ENCODE measurements at places on chromosomes 11 and 22.

DNA sequence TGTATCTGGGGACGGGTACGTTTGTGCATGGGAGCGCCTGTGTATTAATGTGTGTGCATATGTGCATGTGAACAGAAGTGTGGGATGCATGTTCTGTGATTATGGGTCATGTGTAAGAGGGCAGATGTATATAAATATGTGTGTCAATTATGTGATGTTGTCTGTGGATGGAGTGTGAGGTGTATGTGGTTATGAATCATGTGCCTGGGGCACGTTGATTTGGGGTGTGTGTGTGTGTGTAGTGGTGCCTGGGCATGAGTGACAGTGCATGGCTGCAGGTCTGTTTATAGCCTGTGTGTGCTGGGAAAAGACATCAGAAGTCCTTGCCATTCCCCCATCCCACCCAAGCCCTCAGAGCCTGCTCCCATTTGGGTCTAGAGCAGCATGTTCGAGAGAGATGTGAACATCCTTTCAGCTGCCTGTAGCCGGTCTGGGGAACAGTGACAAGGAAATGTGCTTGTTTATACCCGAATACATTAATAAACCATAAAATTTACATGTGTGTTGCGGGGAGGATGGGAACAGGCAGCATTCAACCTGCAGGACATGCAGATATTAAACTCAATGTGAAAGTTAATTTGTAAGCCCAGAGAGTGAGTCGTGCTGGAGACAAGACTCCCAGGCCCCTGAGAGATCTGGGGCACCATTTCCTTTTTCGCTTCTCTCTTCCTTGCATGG, 129.0 kb downstream of the NECTIN1 start:
- H3K36me3 ChIP-seq: no peaks in the 10 kb centered on the region
- no peak overlapping the region for H3K27ac ChIP-seq
- H3K27me3 ChIP-seq: peaks cover 11% of the 10 kb centered on the region
- no peak for DNase-seq

DNA sequence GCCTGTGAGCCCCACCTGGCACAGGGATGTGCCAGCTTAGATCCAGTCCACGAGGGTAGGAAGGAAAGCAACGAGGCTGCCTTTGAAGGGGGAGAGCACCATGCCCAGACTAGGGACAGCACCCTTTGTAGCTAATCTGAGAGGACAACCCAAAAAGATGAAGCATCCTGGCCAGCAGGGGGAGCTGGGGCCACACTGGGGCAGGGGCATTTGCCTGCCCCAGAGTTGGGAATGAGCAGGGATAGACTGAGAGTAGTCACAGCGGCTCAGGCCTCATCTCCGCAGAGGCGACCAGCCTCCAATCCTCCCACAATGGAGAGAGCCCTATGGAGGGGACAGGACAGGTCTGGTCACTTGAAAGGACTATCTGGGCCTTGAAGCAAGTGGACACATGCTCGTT, 16.4 kb downstream of the LMO1 start:
- no peak for DNase-seq
- H3K4me3 ChIP-seq: no peak overlapping the region
- H3K27ac ChIP-seq: no peak overlapping the region
- no peaks in the 10 kb centered on the region for H3K4me1 ChIP-seq

DNA sequence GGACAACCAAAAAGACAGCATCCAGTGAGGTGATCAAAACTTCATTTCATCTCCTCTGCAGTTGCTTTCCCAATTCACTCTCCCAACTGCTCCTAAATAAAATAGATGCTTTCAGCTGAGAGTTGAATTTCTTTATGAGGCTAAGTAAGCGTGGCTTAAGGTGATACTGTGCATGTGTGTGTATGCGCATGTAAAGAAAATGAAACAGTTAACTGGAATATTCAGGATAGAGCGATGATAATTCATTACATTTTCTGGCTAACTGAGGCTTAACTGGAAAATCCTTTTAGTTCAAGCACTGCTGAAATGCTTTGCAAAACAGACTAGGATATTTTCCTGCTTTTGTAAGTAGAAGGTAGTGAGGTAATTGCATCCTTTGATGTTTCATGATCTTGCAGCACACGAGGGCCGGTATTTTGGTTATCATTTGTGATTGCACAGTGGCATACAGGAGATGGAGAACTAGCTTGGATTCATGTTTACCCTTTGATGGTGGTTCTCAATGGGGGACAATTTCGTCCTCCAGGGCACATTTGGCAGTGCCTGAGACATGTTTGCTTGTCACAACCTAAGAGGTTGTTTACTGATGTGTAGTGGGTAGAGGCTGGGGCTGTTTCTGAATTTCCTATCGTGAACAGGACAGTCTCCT, 71.2 kb downstream of the ZBTB16 start:
- no peak overlapping the region for H3K27ac ChIP-seq
- H3K36me3 ChIP-seq: no peaks in the 10 kb centered on the region
- no peaks in the 10 kb centered on the region for H3K27me3 ChIP-seq
- peaks cover 19% of the 10 kb centered on the region for H3K4me1 ChIP-seq

- H3K4me1 ChIP-seq: no peaks in the 10 kb centered on the region
- peaks cover 22% of the 10 kb centered on the region for H3K27me3 ChIP-seq
- no peak overlapping the region for H3K4me3 ChIP-seq
- no peak for DNase-seq
- no peak overlapping the region for H3K27ac ChIP-seq
- no peaks in the 10 kb centered on the region for H3K36me3 ChIP-seq
Measured at GRCh38 chr11:12016246-12016645, 7.8 kb upstream of the DKK3 start.

- DNase-seq: no peak
- H3K36me3 ChIP-seq: no peaks in the 10 kb centered on the region
- H3K4me3 ChIP-seq: no peak overlapping the region
- no peaks in the 10 kb centered on the region for H3K27me3 ChIP-seq
Measured at GRCh38 chr11:109911488-109911887, 181.7 kb upstream of the ZC3H12C start.

- DNase-seq: no peak
- H3K4me3 ChIP-seq: no peak overlapping the region
- H3K27ac ChIP-seq: no peak overlapping the region
- peaks cover 5% of the 10 kb centered on the region for H3K4me1 ChIP-seq
- H3K36me3 ChIP-seq: no peaks in the 10 kb centered on the region
- no peaks in the 10 kb centered on the region for H3K27me3 ChIP-seq
Measured at GRCh38 chr11:111452817-111453552, 59.2 kb downstream of the BTG4 start.

GRCh38 chr11:36774603-36775002, 176.6 kb upstream of the RAG2 start:
- peaks cover under 1% of the 10 kb centered on the region for H3K27me3 ChIP-seq
- no peak for DNase-seq
- no peak overlapping the region for H3K4me3 ChIP-seq
- H3K4me1 ChIP-seq: no peaks in the 10 kb centered on the region
- no peaks in the 10 kb centered on the region for H3K36me3 ChIP-seq

DNA sequence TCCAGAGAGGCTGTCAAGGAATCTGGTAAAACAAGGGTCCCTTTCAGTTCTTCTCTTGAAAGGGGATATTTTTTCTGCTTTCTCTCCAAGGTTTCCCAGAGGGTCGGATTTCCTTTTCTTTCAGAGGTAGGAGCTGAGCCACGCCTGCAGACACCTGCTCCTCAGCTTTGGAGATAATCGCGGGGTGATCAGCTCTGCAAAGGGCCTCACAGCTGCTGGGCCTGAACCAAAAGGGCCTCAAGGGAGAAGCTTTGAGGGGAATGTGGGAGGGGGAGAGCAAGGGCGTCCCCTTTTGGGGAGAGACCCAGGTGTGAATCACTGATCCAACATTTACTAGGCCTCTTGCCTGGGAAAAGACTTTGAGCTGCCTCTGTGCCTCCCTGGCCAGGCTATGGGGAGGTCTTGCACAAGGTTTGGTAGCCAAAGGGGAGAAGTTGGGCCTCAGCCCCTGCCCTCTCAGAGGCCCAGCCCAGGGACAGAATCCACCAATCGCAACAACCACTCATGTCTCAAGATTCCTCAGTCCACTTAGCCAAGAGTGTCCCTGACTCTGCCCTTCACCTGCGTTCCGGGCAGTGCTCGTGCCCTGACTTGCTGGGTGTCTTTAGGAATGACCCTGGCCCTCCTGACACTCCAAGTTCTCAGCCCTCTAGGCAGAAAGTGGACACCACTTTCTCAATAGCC, 14.0 kb upstream of the TP53I11 start:
- H3K27me3 ChIP-seq: no peaks in the 10 kb centered on the region
- no peaks in the 10 kb centered on the region for H3K36me3 ChIP-seq
- no peak for DNase-seq

DNA sequence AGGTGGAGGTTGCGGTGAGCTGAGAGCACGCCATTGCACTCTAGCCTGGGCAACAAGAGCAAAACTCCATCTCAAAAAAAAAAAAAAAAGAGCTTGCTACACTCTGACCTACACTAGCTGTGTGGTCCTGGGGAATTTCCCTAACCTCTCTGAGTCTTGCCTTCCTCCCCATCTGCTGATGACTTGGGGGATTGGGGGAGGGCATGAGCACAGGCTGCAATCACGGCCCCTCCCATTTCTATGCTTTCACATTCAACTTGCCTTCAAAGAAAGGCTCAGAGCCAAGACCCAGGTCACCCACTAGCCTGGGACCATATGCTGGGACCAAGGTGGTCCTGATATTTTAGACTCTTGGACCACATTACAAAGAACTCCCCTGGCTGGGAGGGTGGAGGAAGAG, 39.8 kb upstream of the TEF start:
- peaks cover 9% of the 10 kb centered on the region for H3K4me1 ChIP-seq
- no peak overlapping the region for H3K4me3 ChIP-seq
- H3K36me3 ChIP-seq: peaks cover 2% of the 10 kb centered on the region
- peak; percentile 57 for DNase-seq
- peak overlapping the region; percentile 65 for H3K27ac ChIP-seq

- H3K4me3 ChIP-seq: peak overlapping the region; percentile 88
- DNase-seq: no peak
- peaks cover 21% of the 10 kb centered on the region for H3K4me1 ChIP-seq
- no peaks in the 10 kb centered on the region for H3K27me3 ChIP-seq
Measured at GRCh38 chr11:64918017-64918416, 1.0 kb upstream of the ATG2A start.

- H3K27ac ChIP-seq: peak overlapping the region; percentile 6
- peak overlapping the region; percentile 7 for H3K4me3 ChIP-seq
- peaks cover 60% of the 10 kb centered on the region for H3K4me1 ChIP-seq
- peaks cover 32% of the 10 kb centered on the region for H3K36me3 ChIP-seq
- H3K27me3 ChIP-seq: no peaks in the 10 kb centered on the region
Measured at GRCh38 chr11:30329150-30329940, 6.4 kb downstream of the ARL14EP start.

DNA sequence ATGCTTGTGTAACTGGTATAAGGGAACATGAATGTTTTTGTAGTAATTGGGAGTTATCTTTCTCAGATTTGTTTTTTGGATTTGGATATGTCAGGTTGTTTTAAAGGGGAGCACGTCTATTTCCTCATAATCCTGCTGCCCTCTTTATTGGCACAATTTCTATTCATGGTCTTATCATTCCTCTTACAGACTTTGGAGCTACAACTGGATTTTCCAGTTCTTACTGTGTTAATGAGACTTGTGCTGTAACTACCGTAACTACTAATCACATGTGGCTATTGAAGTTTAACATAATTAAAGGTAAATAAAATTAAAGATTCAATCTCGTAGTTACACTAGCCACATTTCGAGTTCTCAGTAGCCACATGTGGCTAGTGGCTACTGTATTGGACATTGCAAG, 1.9 kb downstream of the FDX1 start:
- DNase-seq: no peak
- no peak overlapping the region for H3K27ac ChIP-seq
- no peaks in the 10 kb centered on the region for H3K27me3 ChIP-seq
- H3K4me1 ChIP-seq: peaks cover 46% of the 10 kb centered on the region
- peak overlapping the region; percentile 98 for H3K4me3 ChIP-seq

Data from activated naive CD8-positive, alpha-beta T cell treated with anti-CD3 and anti-CD28 coated beads for 36 hours (primary cell).